Dermis blood vessel endothelial cell (primary cell): ENCODE measurements at places on chromosomes 1 and 21. TPM values are rescaled to one million over a fixed set of nuclear protein-coding genes. Genes with fewer than 3 reads are reported as not detected.

The HNRNPU gene
- 395 and 520 TPM in 2 replicates for total RNA-seq

The GJA8 gene
- not detected in 2 replicates for total RNA-seq

The OR2T33 gene
- total RNA-seq = not detected in 2 replicates

The CNKSR1 gene
- 0.14 TPM in 1 of 2 replicates, not detected in the other for total RNA-seq

The RGS4 gene
- total RNA-seq = 9.2 and 26.5 TPM in 2 replicates

The VAV3 gene
- total RNA-seq = 57.0 and 63.2 TPM in 2 replicates

The C1orf56 gene
- total RNA-seq = 1.1 and 1.4 TPM in 2 replicates

The TMPRSS3 gene
- total RNA-seq = 0.05 TPM in 1 of 2 replicates, not detected in the other

The SYPL2 gene
- under 0.01 TPM in 1 of 2 replicates, not detected in the other for total RNA-seq

The C1QB gene
- not detected in 2 replicates for total RNA-seq

The CHIA gene
- not detected in 2 replicates for total RNA-seq

The OR2T11 gene
- total RNA-seq = not detected in 2 replicates

The RGS18 gene
- not detected in 2 replicates for total RNA-seq

The LCE5A gene
- not detected in 2 replicates for total RNA-seq

The TAL1 gene
- 61.1 and 84.5 TPM in 2 replicates for total RNA-seq

The SLFNL1 gene
- total RNA-seq = 0.19 and 0.51 TPM in 2 replicates

The OR14K1 gene
- not detected in 2 replicates for total RNA-seq

The FALEC gene
- total RNA-seq = not detected in 2 replicates

The HIPK1 gene
- 36.8 and 50.4 TPM in 2 replicates for total RNA-seq

The ZFP69B gene
- 1.2 and 2.0 TPM in 2 replicates for total RNA-seq

The PGBD5 gene
- total RNA-seq = 0.19 and 0.51 TPM in 2 replicates

The CLCA4 gene
- total RNA-seq = not detected in 2 replicates

The MAB21L3 gene
- total RNA-seq = under 0.01 and 0.09 TPM in 2 replicates

The OR2T2 gene
- total RNA-seq = not detected in 2 replicates

The DMRTA2 gene
- not detected in 2 replicates for total RNA-seq

The LCE1B gene
- total RNA-seq = not detected in 2 replicates

The ANGPTL1 gene
- not detected in 2 replicates for total RNA-seq

The OTUD7B gene
- 17.2 and 23.0 TPM in 2 replicates for total RNA-seq

The KCNA3 gene
- not detected in 2 replicates for total RNA-seq

The NFYC gene
- 19.2 and 29.5 TPM in 2 replicates for total RNA-seq

The C1orf210 gene
- not detected in 2 replicates for total RNA-seq

The RNU1-1 gene
- total RNA-seq = under 0.01 TPM in 2 replicates

The NUF2 gene
- total RNA-seq = 5.3 and 19.7 TPM in 2 replicates

The INKA2 gene
- 9.7 and 12.2 TPM in 2 replicates for total RNA-seq

The NTRK1 gene
- not detected in 2 replicates for total RNA-seq

The ADORA3 gene
- not detected in 2 replicates for total RNA-seq

The PLA2G2C gene
- not detected in 2 replicates for total RNA-seq

The S100B gene
- total RNA-seq = not detected in 2 replicates

The USP48 gene
- 81.9 and 125 TPM in 2 replicates for total RNA-seq

The SMIM1 gene
- 0.56 and 1.5 TPM in 2 replicates for total RNA-seq
